ENCODE measurements at places on chromosomes 5 and 9.

DNA sequence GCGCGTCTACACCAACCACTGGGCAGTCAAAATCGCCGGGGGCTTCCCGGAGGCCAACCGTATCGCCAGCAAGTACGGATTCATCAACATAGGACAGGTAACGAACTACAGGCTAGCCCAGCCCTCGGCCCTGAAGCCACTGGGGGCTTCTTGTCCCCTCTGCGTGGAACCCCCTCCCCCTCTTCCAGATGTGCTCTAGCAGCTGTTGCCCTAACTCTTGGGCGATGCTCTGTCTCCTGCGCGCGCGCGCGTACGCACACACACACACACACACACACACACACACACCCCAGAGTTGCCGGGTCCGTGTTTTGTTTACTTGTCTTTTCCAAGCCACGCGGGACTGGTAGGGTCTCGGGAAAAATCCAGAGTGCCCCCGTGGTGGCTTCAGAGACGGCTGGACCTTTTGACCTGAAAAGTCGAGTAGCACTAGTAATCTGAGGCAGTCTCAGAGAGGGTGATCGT is 836 bp downstream of the PCSK5 start:
- peak; percentile 31 for DNase-seq

DNA sequence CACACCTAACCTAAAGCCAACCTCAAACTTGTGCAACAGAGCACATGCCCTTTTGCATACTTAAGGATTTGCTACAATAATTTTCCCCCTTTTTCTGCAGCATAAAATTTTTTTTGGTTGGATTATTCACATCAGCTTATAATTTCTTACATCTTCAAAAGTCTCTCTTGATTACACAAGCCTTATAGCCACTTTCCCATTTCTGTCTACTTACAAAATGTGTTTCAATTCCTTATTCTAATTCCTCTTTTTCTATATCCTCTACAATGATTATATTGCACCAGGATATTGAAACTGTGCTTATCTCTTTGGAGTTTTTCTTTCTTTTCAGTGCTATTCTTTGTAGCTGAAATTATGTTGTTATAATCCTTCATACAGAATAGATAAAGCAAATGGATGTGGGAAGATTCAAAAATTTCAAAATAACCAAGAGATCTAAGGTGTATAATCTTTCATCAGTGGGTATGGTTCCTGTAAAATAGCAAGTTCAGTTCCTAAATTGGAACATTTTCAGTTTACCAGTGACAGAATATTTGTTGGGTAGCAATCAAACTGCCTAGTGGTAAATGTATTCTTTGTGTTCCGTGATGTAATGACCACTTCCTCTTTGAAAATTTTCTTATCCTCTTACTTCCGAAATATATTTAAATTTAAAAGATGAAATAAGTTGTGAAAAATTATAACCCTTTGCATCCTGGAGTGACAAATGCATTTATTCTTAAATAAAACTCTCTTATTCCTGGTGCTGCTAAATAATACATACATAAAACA is 386.8 kb upstream of the CHD1 start:
- DNase-seq, result no peak

- DNase-seq, result no peak
Observed at GRCh38 chr5:18142831-18143230, 508.6 kb downstream of the TAF11L14 start.

- no peak for DNase-seq
Observed at GRCh38 chr5:33594006-33594405, 153.2 kb downstream of the TARS1 start.

DNA sequence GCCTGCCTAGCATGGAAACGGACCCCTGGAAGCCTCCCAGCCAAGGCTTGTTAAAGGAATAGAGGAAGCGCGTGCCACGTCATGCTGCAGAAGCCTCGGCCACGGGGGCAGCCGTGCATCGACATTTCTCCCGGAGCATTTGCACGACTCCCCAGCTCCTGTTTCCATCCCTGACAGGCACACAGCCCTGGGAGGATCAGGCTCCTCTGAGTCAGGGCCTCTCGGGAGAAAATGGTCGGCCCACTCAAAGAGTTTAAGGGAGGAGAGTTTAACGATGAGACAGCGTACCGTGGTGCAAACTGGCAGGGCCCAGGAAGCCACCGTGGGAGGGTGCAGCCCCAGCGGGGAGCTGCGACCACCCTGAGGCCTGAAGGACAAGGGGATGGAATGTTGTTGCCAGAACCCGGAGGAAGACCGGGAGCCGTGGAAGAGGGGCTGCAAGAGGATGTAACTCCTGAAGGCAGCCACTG is 213.6 kb downstream of the PAX5 start:
- no peak for DNase-seq

DNA sequence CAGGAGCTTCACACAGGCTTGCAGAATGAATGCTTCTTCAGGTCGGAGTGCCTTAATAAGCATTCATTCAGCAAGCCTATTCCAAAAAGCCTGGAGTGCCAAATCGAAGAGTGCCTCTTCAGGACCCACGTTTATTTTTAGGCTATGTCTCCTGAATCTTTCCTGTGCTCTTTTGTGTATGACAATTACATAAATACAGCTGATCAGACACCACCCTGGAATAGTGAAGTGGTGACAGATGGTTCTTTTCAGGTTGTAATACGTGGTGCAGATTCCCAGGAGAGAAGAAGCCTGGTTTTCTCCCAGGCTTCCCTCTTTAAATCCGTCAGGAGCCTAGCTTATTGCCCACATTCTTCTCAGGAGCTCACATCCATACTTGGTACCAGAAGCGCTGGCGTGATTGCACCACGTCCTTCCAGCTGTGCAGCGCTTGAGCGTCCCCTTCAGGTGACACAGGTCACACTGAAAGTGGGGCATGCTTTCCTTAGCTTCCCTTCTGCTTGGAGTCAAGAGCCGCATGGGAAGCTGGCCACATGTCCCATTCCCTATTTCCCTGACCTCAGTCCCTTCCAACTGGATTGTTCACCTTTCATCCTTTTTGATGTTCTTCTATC is 123.1 kb downstream of the ADCY2 start:
- DNase-seq, result no peak

DNA sequence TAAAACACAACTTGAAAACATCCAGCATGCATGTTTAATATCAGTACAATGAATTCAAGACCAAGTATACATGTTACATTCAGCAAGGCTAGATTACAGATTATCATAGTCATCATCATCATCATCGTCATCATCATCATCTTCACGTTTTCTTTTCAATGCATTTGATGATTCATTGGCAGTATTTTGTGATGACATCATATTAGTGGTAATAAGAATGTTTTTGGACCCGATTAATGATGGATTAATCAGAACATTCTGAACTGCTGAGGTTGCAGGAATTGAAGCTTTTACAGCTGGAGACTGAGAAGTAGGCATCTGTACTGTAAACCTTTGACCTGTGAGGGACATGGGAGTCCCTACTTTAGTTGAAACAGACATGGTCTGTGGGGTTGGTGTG is 4.5 kb downstream of the AK6 start:
- DNase-seq, result no peak

- DNase-seq, result no peak
Observed at GRCh38 chr5:16666130-16666882, 49.5 kb upstream of the RETREG1 start.

- DNase-seq, result peak; percentile 41
Observed at GRCh38 chr9:137077010-137077747, at the start of gene UAP1L1. Gene UAP1L1 (plus strand): TSS chr9:137077517. CDS start chr9:137077533, 16 bp downstream.

DNA sequence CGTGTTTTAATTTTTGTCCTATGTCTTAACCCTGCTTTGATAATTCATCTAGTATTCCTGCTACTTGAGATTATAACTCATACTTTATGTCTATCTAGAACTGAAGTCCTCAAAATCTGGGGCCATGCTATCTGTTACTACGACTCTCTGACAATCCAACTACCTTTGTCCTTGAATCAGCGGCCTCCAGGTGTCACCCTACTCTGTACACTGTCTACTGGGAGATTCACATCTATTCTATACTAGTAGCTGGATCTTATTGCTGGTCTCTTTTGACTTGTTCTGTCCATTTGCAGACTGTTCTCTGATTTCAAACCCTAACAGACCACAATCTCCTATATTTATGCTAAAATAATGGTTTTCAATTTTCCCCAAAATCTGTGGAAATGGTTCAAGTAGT is 225.5 kb upstream of the ELAVL2 start:
- no peak for DNase-seq

- no peak for DNase-seq
Observed at GRCh38 chr9:92650296-92650695, 19.6 kb downstream of the IPPK start.

GRCh38 chr5:180437336-180437735 is 56.8 kb upstream of the CNOT6 start:
- DNase-seq, result no peak

- DNase-seq, result no peak
Observed at GRCh38 chr5:167780177-167780576, 511.3 kb upstream of the WWC1 start.

- DNase-seq, result no peak
Observed at GRCh38 chr5:7324919-7325318, 71.0 kb upstream of the ADCY2 start.

DNA sequence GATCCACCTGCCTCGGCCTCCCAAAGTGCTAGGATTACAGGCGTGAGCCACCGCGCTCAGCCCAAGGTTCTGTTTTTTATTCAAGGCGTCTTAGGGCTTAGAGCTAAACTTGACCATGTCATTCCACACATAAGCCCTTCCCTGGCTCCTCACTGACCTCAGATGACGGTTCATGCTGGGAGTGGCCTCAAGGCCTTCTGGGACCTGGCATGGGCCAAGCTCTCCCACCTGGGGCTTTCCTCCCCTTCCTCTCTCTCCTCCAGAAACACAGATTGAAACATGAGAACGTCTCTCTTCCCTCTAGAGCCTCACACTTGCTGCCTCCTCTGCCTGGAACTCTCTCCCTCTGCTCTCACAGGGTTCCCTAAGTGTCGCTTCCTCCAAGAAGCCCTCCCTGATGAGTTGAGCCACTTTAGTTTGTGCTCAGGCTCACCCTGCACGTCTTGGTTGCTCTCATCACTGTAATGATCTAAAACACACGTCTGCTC is 155.6 kb upstream of the IER5L start:
- DNase-seq, result no peak

- DNase-seq, result no peak
Observed at GRCh38 chr5:100110497-100110896, 424.7 kb upstream of the FAM174A start.

- no peak for DNase-seq
Observed at GRCh38 chr5:156201788-156202403, 125.1 kb upstream of the SGCD start.

- no peak for DNase-seq
Observed at GRCh38 chr5:130216286-130216685, 312.0 kb downstream of the CHSY3 start.

DNA sequence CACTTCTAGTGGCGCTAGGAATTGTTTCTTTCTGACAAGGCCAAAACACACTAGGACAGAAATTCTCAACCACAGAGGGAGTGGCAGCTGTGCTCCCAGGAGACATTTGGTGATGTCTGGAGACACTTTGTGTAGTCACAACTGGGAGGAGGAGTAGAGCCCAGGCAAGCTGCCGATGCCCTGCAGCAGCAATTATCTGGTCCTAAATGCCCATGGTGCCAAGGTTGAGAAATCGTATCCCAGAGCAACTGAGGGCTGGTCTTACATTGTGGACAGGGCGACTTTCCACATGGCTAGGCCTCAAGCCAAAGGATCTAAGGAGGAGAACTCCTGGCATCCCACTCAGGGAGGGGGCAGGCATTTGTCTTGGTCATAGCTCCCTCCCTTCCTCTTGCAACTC is 259.9 kb downstream of the GADD45G start:
- DNase-seq, result no peak

Measured in stimulated activated CD4-positive, alpha-beta T cell treated with anti-CD3 and anti-CD28 coated beads, Interleukin-12 subunit alpha, Interleukin-12 subunit beta, amount 100 ng/mL, for 4 hours (primary cell).